ENCODE measurements at places on chromosomes 4 and X. TPM values are rescaled to one million over a fixed set of nuclear protein-coding genes. Genes with fewer than 3 reads are reported as not detected.

The DMRTC1B gene
- not detected for total RNA-seq

- no peak for DNase-seq
These were observed 1.0 kb downstream of the TNIP2 start for GRCh38 chr4:2754848-2755819.

DNA sequence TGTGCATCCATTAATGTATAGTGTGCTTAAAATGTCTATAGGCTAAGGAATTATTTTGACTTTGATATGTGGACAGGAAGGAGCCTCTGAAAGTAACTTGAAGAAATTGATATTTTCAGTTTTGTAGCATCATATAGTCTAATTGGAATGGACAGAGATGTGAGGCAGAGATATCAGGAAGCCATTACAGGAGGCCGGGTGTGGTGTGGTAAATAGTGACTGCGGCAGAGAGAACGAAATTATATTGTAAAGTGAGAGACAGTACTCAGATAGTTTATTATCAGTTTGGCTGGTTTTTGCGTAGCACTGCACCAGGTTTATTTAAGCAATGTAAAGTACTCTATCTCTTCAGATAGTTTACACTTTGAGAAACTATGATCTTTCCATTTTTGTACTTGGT is 98.5 kb downstream of the RAP1GDS1 start:
- no peak for DNase-seq

DNA sequence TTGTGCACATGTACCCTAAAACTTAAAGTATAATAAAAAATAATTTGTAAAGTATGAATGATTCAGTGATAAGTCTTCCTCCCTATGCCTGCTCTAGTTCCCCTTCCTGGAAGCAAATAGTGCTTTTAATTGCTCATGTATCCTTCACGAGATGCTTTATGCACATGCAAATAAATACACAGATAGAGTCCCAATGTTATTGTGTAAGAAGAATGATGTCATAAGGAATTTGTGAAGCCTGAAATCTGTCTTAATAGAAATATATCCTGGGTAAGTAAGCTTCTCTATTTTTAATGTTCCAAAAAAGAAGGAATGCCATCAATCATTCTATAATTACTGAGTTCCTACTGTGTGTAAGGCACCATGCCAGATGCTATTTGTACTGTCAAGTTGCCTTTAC is 157.5 kb upstream of the SLC4A4 start:
- no peak for DNase-seq

GRCh38 chr4:123120473-123120872 is 198.1 kb upstream of the NUDT6 start:
- no peak for DNase-seq

The RGN gene
- not detected for total RNA-seq

GRCh38 chr4:134388351-134388750 is 186.8 kb upstream of the PABPC4L start:
- no peak for DNase-seq

GRCh38 chr4:22897520-22898108 is 204.9 kb downstream of the GBA3 start:
- no peak for DNase-seq

DNA sequence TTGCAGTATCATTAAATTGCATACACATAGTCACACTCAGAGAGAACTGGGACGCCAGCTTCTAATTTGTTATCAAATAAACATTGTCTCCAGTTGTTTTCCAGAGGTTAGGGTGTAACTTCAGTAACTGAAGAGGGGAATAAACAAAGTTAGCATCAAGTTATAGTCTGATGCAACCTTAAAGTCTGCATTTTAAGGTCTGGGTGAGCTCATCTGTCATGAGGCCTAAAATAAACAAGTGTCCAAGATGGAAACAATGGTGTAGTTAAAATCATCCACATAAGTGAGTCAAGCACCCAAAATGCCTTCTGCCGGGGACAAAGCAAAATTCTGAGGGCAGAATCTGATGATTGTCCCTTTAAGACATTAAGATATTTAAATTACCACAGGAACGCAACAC is 70.3 kb upstream of the EMCN start:
- DNase-seq: no peak

The PPARGC1A gene
- not detected for total RNA-seq

GRCh38 chr4:176013476-176014247 is 52.0 kb upstream of the WDR17 start:
- no peak for DNase-seq

The MAGEA9B gene
- not detected for total RNA-seq

The SPOCK3 gene
- total RNA-seq: not detected

The FHIP1A gene
- total RNA-seq: 0.09 TPM

GRCh38 chrX:150062292-150063137 is 124.2 kb upstream of the EOLA2 start:
- DNase-seq: no peak

GRCh38 chr4:121900132-121900983 is 30.1 kb upstream of the BBS7 start:
- peak; percentile 38 for DNase-seq

DNA sequence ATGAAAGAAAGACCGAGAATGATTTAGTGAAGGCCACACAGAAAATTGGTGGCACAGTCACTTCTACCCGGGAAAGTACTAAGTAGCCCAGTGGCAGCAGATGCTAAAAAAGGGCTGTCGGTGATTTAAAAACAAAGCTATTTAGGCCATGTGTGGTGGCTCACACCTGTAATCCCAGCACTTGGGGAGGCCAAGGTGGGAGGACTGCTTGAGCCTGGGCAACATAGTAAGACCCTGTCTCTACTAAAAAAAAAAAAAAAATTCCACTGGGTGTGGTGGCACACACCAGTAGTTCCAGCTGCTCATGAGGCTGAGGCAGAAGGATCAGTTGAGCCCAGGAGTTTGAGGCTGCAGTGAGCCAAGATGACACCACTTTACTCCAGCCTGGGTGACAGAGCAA is 144.2 kb downstream of the CBR4 start:
- no peak for DNase-seq

The SOWAHD gene
- total RNA-seq: 0.55 TPM

DNA sequence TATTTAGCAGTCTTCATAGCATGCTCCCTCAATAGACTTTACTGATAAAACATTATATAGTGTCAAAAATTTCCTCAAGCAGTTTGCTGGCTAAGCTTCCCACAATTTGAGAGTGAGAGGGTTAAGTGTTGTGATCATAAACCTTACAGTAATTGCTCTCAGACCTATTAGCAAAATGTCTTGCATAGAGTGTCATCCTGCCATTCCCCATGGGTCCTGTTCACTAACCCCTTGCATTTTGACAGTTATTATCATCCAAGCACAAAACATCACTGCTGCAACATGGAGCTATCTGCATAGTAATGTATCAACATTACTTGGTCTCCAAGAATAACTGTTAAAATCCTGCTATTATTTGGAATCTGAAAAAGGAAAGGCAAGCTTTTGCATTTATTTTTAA is 196.1 kb upstream of the GK2 start:
- no peak for DNase-seq

DNA sequence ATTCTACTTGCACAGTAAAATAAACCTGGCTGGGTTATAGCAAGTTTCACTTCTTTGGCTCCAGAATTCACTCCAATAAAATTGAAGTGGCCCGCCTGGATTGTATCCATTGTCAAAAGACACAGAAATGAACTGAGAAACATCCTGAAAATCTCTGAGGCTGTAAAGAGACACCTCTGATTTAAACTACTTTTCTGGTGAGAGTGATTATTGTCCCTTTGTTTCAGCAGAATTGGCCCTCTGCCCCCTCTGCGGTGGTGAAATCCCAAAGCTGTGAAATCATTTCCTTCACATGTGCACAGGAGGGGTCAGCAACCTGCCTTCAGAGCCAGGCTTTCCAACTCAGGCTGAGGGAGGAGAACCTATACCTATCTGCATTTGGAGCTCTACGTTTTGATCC is 23.0 kb downstream of the GAB3 start:
- DNase-seq: no peak

The CCDC149 gene
- 0.07 TPM for total RNA-seq

The PALLD gene
- total RNA-seq: 0.35 TPM

DNA sequence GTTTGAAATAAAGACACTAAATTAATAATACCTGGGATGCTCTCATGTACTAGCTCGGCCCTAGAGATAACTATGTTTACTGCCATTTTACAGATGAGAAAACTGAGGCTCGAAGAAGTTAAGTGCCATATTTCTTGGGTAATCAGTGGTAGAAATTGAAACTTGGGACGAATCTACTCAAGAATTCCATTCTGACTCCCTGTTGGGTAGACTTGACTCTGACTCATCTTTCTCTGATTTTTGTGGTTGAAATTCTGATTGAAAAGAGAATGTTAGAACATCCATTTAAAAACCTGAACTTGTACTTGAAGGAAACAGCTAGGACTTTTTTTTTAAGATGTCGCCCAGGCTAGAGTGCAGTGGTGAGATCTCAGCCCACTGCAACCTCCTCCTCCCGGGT is 50.1 kb upstream of the NSUN7 start:
- DNase-seq: no peak

The DAPP1 gene
- total RNA-seq: 18.8 TPM

DNA sequence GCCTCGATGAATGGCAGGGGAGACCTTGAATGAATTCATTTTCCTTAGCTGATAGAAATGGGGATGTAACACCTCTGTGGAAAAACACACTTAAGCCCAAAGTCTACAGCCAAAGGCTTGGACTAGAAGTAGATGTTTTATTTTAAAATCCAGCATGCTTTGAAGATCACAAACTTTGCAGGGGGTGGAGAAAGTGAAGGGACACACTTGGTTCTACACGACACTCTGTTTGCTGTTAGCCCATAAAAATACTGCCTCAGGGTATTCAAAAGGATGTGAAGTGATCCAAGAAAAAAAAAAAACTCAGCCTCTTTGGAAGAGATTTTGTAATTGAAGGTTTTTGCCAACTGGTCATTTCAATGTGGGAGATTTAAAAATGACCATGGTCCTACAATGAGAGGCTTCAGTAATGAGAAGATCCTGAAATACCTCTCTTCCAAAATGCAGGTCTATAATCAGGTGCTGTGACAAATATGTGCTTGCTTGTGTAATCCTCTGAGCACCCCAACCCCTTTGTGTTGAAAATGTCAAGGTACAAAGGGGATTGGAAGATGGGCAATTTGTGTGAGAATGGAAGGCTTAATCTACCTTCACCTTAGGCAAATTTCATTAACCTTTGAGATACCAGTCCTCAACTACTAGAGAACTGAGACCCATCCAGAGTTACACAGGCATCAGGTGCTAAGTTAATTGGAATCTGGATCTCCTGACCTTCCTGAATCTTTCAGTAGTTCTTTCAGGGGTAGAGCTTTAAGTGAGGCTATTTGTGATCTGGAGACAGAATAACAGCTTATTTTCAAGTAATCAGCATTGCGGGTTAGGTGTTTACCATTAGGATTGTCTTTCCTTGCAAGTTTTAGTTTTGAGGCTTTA is 82.5 kb downstream of the HS6ST2 start:
- no peak for DNase-seq

DNA sequence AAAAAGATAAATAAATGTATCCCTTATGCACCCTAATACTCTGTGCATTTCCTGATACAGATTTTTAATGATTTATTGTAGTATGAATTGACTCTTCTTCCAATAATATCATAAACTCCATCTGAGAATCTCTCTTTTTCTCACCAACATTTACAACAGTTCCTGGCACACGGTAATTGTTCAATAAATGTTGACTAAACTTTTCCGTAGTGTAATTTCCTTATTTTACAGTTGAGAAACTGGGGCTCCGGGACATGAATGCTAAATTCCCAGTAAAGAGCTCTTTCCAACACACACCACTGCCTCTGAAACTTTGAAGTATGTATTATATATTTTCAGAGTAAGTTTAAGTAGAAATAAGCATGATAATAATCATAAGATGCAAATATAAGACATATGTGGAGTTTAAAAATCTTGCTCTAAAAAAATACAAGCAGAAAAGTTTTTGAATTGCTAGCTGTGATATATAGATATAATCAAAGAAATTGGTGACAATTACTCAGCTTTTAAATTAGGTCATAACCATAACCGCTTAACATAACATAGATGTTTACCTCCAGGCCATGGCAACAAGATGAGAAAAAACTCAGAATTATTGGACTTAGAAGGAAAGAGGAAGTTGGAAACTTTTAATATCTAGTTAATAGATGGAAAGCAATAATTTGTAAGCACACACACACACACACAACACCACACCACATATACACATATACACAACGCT is 28.2 kb upstream of the ANTXR2 start:
- DNase-seq: no peak

The NUP54 gene
- total RNA-seq: 56.6 TPM

- DNase-seq: no peak
These were observed 115.6 kb upstream of the NALF2 start for GRCh38 chrX:69388526-69388925.

DNA sequence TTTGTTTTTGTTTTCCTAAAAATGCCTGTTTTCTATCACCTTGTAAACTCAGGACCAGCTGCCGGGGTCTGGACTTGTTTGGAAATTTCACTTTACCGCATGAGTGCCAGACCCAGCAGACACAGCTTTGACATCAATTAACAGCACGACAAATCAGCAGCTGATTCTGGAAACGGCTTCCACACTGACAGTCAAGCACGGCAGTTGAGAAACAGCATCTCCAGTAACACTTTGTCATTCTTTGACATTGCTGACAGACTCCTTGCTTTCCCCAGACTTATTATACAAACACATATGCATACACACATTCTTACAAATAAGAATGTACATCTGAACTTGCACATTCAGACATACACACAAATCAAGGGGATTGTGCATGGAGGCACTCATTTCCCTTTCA is 1017.6 kb upstream of the HS3ST1 start:
- DNase-seq: no peak

The HSFX4 gene
- total RNA-seq: not detected

- no peak for DNase-seq
These were observed 52.6 kb downstream of the FNIP2 start for GRCh38 chr4:158821228-158821971.

DNA sequence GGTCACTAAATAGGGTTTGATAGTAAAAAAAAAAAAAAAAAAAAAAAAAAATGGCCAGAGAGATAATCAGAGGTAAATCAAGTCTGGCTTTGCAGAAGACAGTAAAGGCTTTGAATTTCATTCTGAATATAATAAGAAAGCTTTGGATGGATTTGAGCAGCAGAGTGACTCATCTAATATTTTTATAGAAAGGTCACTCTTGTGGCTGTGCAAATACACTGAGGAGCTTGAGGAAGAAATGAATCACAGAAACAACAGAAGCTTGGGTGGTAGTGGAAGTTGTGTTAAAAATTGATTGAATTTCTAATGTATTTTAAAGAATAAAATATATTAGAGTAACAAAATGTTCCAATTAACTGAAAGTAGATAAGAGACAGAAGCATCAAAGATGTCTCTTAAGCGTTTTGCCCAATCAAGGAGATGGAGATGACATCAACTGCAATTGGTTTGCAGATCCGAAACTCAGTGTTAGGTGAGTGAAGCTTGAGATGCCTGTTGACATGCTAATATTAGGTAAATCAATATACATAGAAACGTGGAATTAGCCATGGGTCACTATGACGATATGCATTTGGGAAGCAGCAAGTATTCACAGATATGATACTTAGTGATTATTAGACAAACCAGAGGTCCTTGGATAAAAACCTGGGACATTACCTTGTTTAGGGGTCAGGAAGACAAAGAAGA is 280.5 kb downstream of the GPM6A start:
- DNase-seq: no peak

- DNase-seq: no peak
These were observed 24.0 kb downstream of the PPEF2 start for GRCh38 chr4:75878246-75878756.
